BE2C (cell line): ENCODE measurements at places on chromosomes 1 and 21.

DNA sequence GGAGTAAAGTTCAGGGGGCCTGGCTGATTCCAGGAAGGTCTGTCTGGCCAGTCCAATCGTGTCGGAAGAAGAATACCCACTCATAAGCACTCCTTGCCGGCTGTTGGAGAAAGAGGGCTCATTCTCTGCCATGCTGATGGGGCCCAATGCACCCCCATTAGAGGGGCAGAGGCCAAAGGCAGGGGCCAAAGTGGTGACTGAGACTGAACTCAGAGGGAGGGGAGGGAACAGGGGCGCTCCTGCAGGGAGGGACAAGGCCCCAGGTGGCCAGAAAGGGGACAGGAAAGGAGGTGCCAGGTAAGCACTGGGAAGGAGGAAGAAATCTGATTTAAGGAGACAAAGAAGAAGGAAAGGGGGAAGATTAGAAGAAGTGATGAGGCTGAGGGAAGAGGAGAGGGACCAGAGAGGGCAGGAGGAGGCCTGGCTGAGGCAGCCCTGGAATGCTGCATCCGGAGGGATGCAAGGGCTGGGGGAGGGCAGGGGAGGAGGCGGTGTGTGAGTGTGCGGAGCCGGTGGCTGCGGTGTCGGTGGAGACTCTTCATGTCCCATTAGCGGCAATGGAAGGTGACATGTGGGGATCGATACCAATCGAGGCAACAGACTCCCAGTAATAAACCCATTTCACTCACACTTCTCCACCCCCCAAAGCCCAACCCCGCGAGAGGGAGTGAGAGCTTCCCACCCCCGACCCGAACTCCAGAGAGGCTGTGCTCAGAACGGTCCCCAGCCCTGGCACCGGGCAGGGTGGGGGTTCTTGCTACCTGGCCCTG is 12.0 kb upstream of the ETV3L start:
- no peak for DNase-seq

DNA sequence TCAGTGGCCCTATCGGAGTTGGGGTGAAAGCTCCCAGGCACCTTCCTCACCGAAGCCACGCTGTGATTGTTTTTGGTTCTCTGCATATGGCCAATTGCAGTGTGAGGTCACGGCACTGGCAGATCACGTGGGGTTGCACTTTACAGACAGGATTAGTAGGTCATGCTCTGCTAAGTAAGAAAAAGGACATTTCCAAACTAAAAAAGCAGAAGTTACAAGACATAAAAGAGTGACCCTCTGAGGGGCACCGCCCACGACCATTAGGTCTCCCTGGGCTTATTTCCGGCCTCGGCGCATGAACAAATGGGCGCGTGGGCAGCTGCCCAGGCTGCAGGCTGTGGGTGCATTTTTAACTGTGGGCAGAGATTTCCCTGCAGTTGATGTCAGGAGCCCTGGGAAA is 2.0 kb downstream of the CAPN9 start:
- no peak for DNase-seq

- DNase-seq = no peak
Measured at GRCh38 chr1:113872219-113872935, 865 bp upstream of the PTPN22 start.

DNA sequence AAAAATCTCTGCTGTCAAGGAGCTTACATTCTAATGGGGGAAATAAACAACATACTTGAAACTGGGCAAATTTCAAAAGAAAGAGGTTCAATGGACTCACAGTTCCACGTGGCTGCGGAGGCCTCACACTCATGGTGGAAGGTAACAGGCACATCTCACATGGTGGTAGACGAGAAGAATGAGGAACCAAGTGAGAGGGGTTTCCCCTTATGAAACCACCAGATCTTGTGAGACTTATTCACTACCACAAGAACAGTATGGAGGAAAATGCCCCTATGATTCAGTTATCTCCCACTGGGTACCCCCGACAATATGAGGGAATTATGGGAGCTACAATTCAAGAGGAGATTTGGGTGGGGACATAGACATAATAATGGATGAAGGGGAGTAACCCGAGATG is 226.4 kb downstream of the ZP4 start:
- DNase-seq = no peak

DNA sequence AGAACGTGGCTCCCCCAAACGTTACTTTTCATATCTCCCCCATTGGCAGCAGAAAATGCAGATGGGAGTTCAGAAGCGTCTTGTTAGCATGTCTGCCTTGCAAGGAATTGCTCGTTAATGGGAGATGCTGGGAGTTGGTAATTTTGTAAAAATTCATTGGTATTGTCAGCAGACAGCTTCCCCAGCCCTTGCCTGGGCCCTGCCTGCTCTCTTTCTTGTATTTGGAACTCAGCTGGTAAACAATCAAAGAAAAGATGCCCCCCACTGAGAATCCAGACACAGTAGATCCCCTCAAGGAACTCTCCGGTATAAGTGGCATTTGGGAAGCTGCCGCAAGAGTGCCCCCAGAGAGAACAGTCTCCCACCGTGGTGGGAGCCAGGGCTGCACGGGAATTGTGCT is 94.4 kb upstream of the IGSF21 start:
- no peak for DNase-seq

DNA sequence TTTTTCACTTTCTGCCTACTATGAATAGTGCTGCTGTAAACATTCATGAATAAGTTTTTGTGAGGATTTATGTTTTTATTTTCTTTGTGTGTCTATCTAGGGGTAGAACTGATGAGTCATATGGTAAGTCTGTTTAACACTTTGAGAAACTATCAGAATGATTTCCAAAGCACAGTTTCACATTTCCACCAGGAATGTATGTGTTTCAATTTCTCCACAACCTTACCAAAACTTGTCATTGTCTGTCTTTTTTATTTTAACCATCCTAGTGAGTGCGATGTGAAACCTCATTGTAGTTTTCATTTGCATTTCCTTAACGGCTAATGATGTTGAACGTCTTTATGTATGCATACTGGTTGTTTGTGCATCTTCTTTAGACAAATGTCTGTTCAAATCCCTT is 23.5 kb downstream of the RNASEL start:
- no peak for DNase-seq

GRCh38 chr1:59514061-59514909 is 217.4 kb downstream of the FGGY start:
- DNase-seq = no peak

GRCh38 chr1:32757213-32757895 is 54.8 kb upstream of the SYNC start:
- no peak for DNase-seq

- no peak for DNase-seq
Measured at GRCh38 chr21:27511233-27511632, 544.3 kb upstream of the ADAMTS5 start.

DNA sequence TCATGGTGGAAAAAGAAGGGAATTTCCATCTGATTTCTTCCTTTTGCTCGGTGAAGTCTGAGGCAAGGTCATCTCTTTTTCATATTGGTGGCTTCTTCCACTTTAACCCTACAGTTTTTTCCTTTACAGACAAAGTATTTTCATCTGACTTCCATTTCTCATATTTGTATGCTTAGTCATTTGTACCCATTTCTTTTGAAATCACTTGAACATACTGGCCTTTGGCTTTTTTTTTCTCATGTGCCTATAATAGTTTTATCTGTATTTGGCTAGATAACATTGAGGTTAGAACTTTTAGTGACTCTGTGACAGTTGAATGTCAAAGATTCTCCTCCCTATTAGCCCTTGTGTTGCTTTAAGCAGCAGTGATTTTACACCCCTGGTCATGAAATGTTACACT is 27.7 kb downstream of the IL12RB2 start:
- DNase-seq = no peak

DNA sequence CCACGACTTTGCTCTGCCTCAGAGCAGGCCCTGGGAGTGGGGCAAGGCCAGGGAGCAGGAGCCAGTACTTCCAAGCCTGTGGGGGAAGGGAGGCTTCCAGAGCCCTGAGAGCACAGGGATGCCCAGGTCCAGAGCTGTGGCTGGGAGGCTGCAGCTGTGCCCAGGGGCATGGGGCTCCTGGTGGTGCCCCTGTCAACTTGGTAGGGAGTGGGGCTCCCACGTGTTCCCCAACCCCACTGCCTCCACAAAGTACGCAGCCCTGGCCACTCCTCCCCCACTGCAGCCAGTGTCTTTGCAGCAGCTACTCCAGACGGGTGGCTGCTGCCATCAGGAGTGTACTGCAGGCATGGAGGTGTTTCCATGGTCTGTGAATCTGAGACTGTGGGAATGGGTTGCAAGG is 294.1 kb upstream of the SNX7 start:
- DNase-seq = no peak

- DNase-seq = no peak
Measured at GRCh38 chr1:218785928-218786327, 387.8 kb upstream of the LYPLAL1 start.

DNA sequence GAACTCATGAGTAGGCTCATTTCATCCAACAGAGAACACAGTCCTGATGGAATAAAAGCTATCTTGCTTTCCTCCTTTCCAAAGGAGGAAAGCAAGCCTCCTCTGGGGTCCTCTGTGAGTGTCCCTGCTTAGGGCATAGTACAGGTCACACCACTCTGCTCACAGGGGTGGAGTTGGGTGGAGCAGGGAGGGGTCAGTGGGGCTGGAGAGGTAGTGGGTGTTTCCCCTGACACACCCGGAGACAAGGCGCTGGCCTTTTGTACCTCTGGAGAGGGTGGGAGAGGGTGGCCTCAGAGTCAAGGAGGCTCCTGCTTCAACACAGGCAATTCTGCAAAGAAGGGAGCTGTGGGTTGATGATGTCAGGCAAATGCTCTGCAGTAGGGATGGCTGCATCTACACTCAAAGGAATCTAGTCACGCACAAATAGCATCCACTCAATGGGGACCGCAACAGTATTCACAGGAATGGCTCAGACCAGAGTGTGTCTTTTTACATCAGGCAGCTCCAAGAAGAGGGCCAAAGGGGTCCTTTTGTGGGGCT is 58.6 kb upstream of the PLXNA2 start:
- no peak for DNase-seq

GRCh38 chr1:25648681-25649440 is 32.3 kb downstream of the MAN1C1 start:
- no peak for DNase-seq

DNA sequence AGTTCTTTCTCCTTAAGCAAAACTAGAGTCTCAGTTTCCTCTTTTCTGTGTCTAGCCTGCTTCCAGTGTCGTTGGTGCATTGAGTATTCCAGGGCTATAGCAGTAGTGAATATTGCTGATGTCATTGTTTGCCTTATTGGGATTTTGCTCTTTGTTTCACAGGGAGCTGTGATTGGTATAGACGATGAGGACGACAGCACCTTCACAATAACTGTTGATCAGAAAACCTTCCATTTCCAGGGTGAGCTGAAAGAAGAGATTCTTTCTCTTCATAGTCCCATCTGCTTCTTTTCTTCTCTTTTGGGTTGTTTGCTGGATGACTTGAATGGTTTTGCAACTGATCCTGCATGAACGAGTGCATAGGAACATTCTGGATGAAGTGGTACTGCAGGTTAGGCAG is 52.4 kb downstream of the OSBPL9 start:
- no peak for DNase-seq

DNA sequence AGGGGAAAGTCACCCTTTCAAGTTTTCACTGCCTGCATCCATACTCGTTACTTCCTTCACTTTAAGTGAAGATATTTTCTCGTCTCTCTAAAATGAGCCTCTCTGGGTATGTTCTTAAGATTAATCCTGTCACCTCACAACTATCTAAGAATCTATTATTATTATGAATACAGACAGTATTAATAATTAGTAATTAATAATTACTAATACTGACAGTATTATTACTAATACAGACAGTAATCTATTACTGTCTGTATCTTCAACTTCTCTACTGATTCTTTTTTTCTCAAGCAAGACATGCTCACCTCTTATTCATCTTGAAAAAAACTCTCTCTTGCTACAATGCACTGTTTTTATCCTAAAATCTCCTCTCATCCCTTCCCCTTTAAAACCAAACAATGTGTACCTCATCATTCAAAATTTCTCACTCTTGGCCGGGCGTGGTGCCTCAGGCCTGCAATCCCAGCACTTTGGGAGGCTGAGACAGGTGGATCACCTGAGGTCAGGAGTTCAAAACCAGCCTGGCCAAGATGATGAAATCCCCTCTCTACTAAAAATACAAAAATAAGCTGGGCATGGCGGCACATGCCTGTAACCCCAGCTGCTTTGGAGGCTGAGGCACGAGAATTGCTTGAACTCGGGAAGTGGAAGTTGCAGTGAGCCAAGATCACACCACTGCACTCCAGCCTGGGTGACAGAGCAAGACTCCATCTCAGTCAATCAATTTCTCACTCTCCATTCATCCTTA is 7.8 kb downstream of the NRDC start:
- DNase-seq = no peak

GRCh38 chr1:231643071-231643934 is 16.7 kb downstream of the DISC1 start:
- DNase-seq = no peak
